AG04450 (cell line): ENCODE measurements at places on chromosomes 3 and 15. TPM values are rescaled to one million over a fixed set of nuclear protein-coding genes. Genes with fewer than 3 reads are reported as not detected.

ATP8B4 gene
- 0.67 and 1.0 TPM in 2 replicates for polyA plus RNA-seq

PROS1 gene
- polyA plus RNA-seq: 9.3 and 11.5 TPM in 2 replicates

- no peak for DNase-seq
Measured at GRCh38 chr3:106401666-106402490, 533.1 kb upstream of the CBLB start.

- no peak for DNase-seq
Measured at GRCh38 chr3:68306571-68306970, 625.8 kb downstream of the TAFA4 start.

DNA sequence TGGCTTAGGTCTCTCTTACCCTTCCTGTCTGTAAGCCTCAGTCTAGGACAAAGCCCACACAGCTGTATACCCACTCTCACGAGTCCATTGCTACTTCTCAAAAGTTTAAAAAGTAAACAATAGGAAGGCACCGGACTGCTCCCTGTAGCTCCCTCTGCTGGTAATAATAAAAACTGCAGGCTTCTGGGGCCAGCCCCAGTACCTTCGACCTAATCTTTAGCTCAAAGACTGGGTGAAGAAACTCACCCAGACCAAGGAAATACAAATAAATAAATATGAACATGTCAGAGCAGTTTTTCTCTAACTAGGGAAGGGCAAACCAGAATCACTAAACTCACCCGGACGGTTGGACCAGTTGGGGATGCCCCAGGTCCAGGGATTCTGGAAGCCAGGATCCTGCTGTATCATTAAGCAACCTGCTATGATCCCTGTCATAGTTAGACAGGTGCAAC, 5.0 kb downstream of the FAM219B start:
- peak; percentile 26 for DNase-seq

ADAM10 gene
- polyA plus RNA-seq: 198 and 220 TPM in 2 replicates

- DNase-seq: no peak
Measured at GRCh38 chr3:132721479-132722164, 587 bp downstream of the NPHP3 start.

DNA sequence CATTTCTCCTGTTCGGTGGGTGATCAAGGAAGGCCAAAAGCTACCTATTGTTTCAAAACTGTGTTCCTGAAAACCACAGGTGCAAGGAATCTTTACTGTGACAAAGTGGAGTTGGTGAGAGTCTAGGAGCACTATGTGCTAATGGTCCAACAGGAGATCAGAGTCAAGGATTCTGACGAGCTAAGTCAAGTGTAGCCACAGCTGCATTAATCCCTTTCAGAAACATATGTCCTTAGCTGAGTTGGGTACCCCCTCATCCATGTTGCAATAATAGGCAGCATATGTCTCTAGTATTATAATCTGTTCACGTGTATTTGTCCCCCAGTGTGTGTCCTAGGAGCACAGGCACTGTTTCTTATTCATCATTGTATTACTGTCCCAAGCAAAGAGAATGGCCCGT, 1.7 kb downstream of the VPS39 start:
- DNase-seq: no peak

CRYGS gene
- 1.6 and 2.0 TPM in 2 replicates for polyA plus RNA-seq

DNA sequence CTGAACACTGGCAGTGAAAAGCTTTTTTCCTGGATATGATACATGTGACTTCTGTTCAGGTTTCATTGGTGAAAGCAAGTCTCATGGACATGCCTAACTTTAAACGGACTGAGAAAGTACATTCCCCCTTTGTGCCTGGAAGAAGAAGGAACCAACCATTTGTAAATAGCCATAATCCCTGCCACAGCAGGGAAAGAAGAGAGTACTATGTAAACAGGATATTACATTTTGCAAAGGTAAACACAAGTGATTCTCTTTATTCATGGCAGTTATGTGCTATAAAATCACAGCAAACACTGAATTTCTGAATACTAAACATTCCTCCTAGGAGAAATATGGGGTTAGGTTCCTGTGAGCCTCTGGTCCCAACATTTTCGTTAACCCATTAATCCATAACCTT, 46.8 kb downstream of the PRICKLE2 start:
- DNase-seq: no peak

BSN gene
- polyA plus RNA-seq: 0.01 TPM in 1 of 2 replicates, not detected in the other

GRCh38 chr3:4306860-4307259, 3.7 kb downstream of the SETMAR start:
- DNase-seq: no peak

CNOT10 gene
- 19.2 and 22.9 TPM in 2 replicates for polyA plus RNA-seq

ZCWPW2 gene
- 0.65 and 0.76 TPM in 2 replicates for polyA plus RNA-seq

GRCh38 chr15:85700767-85701166, 94.0 kb downstream of the KLHL25 start:
- no peak for DNase-seq

SNRPA1 gene
- polyA plus RNA-seq: 46.4 and 57.0 TPM in 2 replicates

ALDH1L1 gene
- polyA plus RNA-seq: not detected in 2 replicates

- no peak for DNase-seq
Measured at GRCh38 chr3:129046732-129047552, 13.6 kb upstream of the GP9 start.

DNA sequence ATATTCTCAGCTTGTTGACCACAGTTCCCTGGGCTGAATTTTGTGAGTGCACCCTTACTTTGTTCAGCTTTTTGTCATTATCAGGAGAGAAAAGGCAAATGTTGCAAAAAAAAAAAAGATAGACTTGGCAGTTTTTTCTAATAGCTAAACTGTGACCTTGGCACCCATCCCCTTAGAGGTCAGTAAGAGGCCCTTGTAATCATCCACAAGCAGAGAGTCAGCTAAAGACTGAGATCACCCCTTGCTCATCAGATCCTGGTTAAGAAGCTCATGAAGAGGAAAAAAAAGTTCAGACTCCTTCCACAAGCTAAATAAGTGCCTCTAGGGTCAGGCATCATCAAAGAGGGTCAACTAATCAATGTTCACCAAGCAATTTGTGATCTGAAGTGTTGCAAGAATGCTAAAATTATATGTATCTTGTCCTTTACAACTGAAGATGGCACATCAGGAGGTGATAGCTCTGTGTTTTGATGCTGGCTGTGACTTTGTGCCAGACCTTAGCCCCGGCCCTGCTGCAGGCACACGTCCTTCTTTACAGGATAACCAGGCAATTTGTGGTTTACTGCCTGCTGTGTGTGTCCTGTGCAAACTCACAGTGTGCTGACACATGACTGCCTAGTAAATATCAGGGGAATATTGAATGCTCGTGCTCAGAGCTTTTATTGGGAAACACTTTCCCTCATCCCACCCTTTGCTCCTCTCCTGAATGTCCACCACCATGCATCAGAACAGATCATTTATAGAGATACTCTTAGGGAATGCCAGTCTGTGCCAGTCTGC, 262.9 kb downstream of the IL5RA start:
- DNase-seq: no peak

- no peak for DNase-seq
Measured at GRCh38 chr3:180382638-180383180, 219.3 kb upstream of the TTC14 start.

SLC24A5 gene
- polyA plus RNA-seq: 0.05 TPM in 1 of 2 replicates, not detected in the other

- no peak for DNase-seq
Measured at GRCh38 chr15:75775296-75776064, 62.8 kb upstream of the CSPG4 start.

DNA sequence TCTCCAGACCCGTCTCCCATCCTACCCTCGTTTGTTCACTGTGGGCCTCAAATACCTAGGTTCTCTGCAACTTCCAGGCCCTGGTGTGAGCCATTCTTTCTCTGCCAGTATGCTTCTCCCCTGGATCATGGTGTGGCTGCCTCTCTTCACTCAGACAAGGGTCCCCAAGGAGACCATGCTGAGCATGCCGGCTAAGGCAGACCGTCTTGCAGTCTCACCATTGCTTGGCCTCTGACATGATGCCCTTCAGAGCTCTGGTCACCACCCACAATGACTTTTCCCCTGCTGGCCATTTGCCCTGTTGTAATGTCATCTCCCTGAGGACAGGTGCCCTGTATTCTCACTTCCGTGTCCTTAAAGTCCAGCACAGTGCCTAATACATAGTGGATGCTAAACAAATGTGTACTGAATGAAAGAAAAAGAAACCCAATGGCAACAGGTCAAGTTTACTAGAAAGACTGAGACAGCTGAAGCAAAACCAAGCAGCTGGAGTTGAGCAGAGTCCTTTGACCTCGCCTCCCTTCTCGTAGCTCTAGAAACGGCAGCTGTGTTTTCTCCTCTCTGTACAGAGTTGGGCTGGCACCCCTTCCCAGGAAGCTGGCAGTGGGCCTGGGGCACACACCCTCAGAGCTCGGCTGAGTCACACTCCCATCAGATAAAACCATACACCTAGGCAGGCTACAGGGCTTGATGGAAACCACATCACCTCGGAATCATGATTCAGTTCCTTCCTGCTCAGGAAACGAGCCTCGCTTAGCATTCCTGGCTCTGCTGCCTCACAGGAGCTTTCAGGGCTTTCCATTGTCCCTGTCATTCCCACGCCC, 8.6 kb downstream of the TLR9 start:
- peak; percentile 46 for DNase-seq

DNA sequence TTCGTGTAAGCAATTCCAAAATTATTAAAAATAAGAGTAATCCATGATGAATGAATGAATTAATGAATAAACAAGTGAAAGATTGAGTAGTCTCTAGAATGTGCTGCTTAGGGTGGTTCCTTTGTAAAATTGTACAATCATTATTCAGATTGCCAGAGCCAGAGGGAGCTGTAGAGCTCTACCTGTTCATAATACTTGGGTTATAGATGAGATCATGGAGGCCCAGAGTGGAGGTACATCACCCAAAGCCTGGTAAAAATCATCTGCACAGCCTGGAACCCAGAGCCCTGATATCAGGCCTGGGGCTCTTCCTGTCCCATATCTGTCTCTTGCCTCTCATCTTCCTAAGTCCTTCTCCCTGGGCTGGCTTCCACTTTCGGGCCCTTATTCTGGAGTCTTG, 297.2 kb downstream of the RPLP1 start:
- DNase-seq: no peak

GRCh38 chr3:39146083-39146501, 7.3 kb downstream of the CSRNP1 start:
- no peak for DNase-seq

DNA sequence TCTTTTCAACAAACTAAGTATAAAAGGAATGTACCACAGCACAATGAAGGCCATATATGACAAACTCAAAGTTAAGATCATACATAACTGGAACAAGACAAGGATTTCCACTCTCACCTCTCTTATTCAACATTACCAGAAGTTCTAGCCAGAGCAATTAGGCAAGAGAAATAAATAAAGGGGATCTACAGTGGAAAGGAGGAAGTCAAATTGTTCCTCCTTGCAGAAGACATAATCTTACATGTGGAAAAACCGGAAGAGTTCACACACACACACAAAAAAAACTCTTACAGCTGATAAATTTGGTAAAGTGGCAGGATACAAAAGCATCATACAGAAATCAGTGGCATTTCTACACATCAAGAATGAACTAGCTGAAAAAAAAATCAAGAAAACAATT, 277.9 kb downstream of the MCTP2 start:
- DNase-seq: no peak

DNA sequence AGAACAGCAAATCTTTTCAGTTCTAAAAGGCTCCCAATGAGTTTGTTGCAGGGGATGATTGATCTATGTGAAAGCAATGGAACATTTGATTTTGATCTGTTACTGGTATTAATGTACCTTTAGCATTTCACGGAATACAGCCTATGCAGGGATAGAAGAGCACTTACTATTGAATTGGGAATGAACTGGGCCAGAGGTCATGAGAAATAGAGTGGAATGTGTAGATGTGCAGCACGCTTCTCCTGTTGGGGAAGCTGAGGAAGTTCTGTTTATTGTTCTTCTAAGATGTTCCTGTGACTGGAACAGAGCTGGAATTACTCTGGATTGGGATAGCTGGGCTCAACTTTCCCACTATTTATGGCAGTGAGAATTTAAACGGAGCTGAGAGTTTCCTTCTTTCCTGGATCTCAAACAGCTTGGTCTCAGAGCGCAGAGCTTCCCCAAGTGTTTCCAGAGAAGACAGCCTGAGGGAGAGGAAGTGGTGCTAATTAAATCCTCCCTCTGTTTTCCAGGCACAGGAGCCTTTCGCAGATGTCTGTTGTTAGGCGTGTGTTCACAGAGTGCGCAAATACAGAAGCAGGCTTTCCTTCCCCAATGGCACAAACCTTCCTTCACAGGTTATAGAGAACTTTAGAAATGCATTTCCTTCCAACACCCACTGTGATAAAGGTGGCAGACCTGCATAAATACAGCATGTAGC, 32.5 kb downstream of the TPRG1 start:
- DNase-seq: no peak

DNA sequence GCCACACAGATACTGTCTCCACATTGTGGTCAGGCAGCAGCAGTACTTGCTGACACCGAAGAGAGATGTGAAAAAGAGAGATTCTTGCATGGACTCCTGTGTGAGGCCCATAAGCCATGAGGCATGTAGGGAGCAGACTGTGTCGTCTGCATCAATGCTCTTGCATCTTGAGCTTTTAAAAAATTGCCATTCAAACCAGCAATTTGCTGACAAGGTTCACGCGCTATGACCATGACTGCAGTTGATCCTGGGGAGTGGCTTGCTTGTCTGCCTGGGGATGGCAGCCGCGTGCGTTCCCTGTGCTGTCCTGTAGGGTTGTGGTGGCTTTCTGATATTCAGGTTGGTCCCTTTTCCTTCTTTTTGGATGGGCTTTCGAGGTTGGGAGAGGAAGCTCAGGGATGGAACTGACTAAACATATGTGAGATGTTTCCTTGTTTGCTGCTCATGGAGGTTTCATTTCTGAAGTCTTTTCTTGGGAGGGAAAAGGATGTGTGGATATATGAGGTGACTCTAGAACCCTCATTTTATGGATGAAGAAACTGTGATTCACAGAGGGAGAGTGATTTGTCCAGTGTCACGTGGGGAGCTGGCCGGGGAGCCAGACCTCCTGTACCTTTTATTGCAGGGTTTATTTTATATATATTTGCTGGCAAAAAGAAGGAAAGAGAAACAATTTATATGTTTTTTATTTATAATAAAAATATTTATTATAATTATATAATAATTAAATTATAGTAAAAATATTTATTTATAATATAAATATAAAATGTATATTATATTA, 48.6 kb downstream of the LPP start:
- no peak for DNase-seq

DNA sequence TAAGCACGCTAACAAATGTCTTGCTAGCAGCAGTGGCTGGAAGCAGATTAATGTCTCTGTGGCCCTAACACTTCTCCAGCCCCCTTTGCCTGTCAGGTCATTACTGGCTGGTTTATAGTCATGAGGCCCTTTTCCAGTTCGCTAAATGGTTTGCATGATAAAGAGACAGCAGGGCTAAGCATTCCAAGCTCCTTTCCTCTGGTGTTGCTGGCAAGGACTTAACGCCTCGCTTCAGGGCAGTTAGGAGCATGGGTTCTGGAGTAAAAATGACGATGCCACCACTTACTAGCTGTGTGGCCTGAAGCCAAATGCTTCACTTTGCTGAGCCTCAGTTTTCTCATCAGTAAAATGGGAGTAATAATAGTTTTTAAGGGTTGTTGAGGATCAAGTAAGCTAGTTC, 185.9 kb downstream of the MEGF11 start:
- no peak for DNase-seq

DNA sequence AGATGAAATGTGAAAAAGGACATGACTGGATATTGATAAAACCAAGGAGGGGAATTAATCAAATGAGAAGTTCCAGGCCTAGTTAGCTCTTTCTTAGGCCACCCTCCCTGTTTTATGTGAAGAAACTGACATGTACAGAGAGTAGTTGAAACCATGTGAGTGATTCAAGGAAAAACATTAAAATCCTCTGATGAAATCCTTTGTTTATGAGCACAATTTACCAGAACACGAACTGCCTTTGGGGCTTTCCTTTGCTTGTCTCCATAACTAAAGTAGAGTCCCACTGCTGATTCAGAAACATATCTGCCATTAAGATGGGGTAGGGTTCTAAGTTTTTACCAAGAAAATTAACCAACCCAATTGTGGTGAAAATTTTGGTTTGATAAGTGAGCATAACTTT, 558.3 kb downstream of the NR2F2 start:
- no peak for DNase-seq

ERC2 gene
- polyA plus RNA-seq: 0.06 and 0.07 TPM in 2 replicates
